Activated naive CD8-positive, alpha-beta T cell treated with anti-CD3 and anti-CD28 coated beads for 36 hours (primary cell): ENCODE measurements at places on chromosomes 11 and 22. TPM values are rescaled to one million over a fixed set of nuclear protein-coding genes. Genes with fewer than 3 reads are reported as not detected.

Gene ZNF74
- 12.2 TPM for total RNA-seq

Gene CBLIF
- total RNA-seq = not detected

DNA sequence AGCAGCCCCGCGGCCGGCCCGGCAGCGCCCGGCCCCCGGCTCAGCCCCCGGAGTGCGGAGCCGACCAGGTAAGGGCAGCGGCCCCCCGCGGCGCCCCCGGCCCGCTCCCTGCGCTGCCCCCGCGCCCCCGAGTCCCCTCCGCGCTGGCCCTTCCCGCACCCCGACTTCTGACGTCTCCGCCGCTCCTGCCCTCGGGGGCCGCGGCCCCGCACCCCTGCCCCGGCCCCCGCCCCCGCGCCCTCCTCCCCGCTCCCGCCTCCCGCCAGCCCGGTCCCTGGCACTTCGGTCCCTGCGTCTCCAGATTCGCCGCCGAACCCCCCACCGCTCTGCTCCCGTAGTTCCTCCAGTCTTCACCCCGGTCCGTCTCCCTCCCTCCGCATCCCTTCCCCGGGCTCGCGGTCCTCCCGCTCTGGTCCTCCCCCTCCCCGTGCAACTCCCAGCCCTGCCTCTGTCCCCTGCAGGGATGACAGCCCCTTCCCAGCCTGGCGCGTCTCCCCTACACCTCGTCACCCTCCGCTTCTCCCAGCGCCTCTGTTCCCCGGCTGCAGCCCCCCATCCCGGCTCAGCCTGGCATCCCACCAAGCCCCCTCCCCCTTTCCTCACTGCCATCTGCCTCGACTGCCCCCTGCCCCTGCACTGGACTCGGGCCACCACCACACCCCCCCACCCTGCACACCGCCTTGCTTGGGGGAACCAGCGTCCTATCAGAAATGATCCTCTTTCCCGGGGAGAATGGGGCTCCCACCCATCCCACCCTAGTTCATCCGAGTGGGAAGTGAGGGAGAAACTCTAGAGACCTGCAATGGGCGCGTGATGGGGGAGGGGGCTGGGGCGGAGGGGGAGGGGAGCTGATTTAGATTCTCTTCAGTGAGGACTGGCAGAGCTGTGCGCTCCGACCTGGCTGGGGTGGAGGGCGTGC, 531 bp downstream of the GRIK4 start:
- DNase-seq = no peak

DNA sequence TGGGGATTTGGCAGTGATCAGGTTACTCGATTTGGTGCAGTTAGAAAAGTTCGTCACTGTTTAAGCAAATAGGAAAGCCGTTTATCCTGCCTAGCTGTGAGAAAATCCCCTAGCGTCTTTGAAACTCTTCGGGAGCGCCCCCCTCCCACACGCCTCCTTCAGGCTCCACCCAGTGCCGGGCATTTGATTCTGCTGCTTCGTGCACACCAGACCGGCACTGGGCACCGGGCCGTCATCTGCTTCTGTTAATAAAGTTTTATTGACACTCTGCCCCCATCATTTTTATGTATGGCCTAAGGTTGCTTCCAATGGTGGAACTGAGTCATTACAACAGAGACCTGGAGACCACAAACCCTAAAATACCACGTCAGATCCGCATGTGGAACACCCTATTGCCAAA, 50.9 kb downstream of the IGF2 start:
- no peak for DNase-seq

GRCh38 chr11:105137286-105137685, 2.3 kb downstream of the CARD18 start:
- DNase-seq = no peak

- DNase-seq = no peak
These were observed 22.9 kb upstream of the FGF3 start for GRCh38 chr11:69841859-69842698.
